ENCODE measurements at places on chromosomes 3 and 15.

DNA sequence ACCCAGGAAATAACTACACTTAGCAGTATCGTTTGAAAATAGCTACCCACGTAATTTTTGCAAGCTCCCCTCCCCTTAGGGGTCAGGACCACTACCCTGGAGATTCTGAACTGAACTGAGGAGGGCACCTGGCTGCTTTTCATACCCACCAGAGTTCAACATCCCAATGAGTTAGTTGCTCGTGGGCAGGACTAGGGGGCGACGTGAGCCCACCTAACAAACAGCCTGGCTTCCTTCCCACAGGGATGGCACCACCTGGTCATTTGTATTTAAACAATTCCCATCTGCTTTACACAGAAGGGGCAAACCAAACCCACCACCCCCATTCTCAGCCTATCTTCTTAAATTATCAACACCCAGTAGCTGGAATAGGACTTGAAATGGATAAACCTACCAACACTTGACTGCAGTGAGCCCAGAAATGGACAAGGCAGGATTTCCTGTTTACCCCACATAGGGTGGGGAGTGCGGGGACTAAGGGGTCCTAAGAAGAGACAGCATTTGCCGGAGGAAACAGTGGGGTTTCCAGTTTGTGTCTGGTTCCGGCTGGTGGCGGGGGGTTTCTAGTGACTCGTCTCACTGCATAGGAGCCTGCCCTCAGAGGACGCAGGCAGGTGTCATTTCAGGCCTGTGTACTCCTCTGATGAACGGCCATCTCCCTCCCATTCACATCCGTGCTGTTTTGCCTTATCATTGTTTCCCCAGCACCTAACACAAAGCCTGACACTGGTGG is 11.6 kb upstream of the VGLL4 start:
- no peak for DNase-seq

DNA sequence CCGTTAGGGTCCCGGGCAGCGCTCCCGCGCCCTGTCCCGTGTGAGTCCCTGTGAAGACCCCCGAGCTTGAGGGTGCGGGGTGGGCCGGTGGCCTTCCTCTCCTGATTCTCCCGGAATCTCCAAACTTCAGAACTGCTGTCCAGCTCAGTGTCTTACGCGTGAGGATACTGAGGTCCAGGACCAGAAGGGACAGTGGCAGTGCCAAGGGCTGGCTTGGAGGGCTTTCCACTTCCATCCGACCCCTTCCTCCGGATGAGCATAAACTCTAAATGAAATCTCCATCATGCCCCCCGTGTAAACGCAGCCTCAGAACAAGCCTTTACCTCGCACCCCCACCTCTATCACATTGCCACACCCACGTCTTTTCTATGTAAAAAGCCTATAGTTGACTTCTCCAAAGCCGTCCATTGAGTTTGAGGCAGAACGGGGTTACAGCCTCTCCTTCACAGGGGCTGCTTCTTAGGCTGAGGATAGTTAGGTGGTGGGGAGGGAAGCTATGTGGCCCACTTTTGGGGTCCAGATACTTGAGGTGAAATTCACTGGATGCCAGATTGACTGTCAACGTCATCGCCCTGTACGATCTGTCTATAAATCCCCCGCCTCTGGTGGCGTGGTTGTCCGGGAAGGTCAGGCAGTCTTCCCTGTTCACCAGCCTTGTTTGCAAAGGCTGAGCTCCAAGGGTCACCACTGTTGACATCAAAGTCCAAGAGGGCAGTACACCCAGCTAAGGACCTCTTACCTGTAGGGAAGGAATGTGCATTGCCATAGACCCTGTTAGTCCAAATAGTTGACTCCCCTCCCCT is 1.1 kb downstream of the EDEM1 start:
- DNase-seq: peak; percentile 61

- peak; percentile 29 for DNase-seq
These were observed 58.5 kb upstream of the PPARG start for GRCh38 chr3:12230406-12230805.

DNA sequence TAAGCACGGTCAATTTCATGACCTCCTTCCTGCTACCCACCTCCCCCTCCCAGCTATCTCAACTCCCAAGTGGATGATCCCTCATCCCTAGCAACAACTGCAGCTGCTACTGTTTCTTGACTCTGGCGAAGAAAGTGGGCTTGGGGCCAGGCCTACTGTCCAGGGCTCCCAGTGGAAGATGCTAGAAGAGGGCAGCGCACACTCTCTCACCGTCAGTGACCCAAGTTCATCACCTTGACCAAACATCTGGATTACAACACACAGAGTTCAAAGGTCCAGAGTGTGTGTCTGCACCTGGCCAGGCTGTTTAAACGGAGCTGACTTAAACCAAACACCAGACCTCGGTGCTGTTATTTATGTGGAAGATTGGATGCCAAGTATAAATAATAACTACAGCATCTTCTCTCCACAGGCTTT is 385.6 kb downstream of the SHQ1 start:
- peak; percentile 16 for DNase-seq

DNA sequence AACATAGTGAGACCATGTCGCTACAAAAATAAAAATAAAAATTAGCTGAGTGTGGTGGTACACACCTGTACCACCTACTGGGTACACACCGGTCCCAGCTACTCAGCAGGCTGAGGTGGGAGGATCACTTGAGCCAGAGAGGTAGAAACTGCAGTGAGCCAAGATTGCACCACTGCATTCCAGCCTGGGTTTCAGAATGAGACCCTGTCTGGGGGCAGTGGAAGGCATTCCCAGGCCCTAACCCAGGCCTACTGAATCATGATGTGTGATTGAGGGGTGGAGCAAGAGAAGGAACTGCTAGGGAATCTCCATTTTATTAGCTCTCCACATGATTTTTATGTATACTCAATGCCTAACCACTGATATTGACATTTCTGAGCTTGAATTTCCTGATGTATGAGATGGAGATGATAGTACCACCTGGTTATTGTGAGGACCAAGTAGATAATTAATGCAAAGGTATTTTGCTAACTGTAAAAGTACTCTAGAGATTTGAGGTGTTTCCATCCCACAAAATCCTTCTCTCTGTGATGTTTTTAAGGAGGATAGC is 169.5 kb upstream of the UMPS start:
- DNase-seq: no peak

DNA sequence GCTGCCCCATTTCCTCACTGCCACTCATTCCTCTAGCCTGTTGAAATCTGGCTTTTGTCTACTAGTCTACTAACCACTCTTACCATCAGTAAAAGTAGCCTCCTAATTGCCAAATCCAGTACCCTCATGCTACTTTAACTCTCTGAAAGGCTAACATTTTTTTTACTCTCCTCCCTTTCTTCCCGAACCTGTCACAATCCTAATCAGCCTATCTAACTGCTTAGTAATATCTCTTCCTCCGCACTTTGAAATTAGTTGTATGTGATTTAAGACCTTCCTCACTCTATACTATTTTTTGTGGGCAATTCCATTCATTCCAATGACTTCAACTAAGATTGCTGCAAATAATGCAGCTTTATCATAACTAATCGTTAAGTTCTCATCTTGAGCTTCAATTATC is 3.7 kb downstream of the SENP7 start:
- DNase-seq: no peak

GRCh38 chr3:58989955-58990354 is 59.9 kb downstream of the CFAP20DC start:
- DNase-seq: no peak
